Pons (tissue), 1 donor: ENCODE measurements at places on chromosomes 6 and 20.

DNA sequence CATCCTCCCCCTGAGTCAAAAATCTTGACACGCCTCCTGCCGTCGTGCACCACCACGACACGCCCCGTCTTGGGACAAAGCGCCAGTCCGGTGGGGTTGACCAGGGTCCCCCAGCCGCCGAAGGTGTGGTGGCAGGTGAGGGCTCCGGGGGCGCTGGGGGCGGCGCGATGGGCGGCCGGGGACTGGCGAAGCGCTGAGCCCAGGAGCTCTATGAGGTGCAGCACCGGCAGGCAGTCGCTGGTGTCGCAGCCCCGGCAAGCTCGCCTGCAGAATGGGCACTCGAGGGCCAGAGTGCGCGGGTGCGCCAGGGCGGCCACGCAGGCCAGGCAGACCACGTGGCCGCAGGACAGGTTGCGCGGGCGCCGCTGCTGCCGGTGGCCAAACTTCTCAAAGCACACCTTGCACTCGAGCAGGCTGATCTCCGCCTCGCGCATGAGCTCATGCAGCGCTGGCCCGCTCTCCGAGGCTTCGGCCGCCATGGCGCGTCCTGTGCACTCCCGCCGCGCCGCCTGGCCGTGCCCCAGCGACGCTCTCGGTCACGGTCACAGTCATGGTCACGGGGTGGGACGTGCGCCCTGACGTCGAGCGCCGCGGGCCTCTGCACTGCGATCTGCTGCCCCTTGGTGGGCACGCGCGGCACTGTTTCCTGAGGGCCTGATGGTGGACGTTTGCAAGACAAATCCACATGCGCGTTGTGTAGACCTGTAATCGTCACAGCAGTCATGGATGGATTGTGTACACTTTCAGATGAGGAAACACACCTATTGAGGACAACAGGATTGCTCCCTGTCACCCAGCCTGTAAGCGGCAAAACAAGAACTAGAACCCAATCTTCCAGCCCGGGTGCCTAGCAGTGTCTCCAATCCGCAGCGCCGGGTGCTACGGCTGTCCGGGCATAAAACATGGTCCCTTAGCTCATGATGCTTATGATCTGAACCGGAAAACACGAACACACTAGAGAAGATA is at the start of gene NHLRC1:
Gene NHLRC1 (minus strand): TSS at position 550 of the 966 bp plus-strand sequence. CDS start 71 bp downstream, at position 479.
- DNase-seq: peak; percentile 82

DNA sequence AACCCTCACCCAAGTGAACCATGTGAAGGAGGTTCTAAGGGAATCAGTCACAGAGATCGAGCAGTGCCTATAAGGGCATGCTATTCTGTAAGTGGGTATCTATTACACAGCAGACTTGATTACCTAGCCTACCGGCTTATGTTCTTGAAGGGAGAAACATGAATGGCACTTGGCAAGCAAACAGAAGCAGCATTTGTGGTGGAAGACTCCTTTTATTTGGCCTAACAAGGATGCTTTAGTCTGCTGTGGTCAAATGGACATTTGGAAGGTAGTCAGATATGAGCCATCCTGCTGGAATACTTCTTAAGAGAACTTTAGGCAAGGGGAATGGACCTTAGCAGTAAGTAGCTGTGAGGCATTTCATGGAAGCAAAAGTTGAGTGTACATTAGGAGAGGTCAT is 126.3 kb downstream of the COL12A1 start:
- DNase-seq: no peak

GRCh38 chr6:101662111-101662897 is 268.8 kb downstream of the GRIK2 start:
- DNase-seq: no peak

DNA sequence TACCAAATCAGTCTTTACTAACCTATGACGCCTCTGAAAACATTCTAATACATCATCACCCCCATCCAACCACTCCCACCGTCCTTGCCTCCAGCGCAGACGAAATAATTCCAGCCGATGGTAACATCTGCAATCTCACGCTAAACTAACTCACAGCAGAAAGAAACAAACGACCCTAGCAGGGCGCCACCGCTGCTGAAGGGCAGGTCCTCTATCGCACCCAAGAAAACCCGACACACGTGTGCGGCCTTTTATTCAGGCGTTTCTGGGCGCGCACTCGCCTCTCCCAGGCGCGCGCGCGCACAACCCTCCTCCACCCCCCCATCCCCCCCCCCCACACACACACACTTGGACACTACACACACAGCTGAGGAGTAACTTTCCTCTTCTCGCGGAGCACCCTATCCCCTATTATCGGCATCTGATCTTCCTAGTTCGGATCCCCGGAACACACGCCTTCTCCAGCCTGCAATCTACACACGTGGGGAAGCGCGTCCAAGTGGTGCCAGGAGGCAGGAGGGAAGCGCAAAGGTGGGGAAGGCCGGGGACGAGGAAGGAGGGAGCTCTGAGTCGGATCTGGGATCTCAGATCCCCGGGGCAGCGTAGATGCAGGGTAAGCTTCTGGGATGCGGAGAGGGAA is 1.4 kb downstream of the GFOD1 start:
- DNase-seq: peak; percentile 41

DNA sequence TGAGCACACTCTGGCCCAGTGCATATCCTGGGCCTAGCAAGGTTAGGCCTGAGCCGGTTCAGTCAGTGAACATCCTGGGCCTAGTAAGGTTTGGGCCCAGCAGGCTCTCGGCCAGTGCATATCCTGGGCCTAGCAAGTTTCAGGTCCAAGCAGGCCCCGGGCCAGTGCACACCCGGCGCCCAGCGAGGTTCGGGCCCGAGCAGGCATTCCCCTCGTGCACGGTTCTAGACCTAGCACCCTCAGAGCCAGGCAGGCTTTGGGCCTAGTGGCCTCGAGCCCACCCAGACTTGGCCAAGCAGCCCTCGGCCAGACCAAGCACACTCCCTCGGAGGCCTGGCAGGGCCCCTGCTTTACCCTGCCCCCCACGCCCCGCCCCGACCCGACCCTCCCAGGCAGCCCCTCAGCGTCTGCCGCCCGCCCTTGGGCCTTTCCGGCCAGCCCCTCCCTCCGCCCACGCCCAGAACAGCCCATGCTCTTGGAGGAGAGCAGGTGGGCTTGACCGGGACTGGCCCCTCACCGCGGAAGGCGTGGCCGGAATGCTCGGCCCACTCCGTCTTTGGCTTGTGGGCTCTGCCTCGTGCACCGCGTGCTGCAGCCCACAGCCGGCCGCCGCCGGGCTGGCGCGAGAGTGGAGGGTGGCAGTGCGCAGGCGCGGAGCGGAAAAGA is at the start of gene CTCFL:
Gene CTCFL (minus strand): TSS at position 630 of the 666 bp plus-strand sequence. CDS start 935 bp downstream, outside the sequence.
- DNase-seq: no peak

- peak; percentile 92 for DNase-seq
Measured at GRCh38 chr6:31087494-31088089, 24.8 kb downstream of the C6orf15 start.

GRCh38 chr6:119132261-119132981 is 54.0 kb upstream of the FAM184A start:
- DNase-seq: no peak

- no peak for DNase-seq
Measured at GRCh38 chr6:15109338-15110090, 136.4 kb upstream of the JARID2 start.

- DNase-seq: no peak
Measured at GRCh38 chr20:516799-517198, 26.8 kb downstream of the CSNK2A1 start.

DNA sequence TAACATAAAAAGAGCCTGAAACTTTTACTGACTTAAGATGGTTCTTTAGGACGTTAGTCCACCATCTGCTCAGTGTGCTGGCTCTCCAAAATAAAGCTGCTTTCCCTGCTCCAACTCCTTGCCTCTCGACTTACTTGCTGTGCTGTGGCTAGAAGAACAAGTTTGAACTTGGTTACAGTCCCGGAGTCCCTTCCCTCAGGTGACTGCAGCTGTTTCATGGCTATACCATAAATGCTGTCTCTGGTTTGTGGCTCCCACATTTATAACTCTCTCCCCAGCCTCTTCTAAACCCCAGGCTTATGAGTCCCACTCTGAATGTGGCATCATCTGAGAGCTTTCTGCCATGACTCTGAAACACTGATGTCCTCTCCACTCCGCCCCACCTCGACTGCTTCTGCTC is 306.4 kb upstream of the PRND start:
- no peak for DNase-seq

- DNase-seq: no peak
Measured at GRCh38 chr6:112485120-112485826, 138.1 kb downstream of the RFPL4B start.

DNA sequence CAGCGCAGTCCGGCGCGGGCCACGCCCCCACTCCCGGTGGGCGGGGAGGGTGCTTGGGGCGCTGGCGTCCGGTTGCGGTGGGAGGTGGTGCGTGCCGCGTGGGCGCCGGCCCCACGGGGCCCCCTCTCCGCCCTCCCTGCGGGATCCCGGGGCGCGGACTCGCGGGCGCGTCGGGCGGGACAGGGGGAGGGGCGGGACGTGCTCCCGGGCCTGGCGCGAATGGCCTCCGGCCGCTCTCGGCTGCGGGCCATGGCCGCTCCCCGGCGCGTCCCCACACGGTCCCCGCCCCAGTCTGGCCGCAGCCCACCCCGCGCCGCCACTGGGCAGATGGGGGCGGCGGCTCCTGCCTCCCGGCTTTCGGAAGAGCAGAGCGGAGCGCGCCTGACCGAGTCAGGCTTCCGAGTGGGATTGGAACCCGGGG is 771 bp upstream of the PPP1R3G start:
- no peak for DNase-seq

DNA sequence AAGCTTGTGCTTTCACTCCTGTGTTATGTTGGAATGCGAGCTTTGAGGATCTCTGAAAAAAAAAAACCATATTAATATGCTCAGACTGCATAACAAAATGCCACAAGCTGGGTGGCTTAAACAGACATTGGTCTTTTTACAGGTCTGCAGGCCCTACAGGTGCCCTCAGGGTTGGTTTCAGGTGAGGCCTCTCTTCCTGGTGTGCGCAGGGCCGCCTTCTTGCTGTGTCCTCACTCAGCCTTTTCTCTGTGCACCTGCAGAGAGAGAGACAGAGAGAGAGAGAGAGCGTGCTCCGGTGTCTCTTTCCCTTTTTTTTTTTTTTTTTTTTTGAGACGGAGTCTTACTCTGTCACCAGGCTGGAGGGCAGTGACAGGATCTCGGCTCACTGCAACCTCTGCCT is 114.1 kb upstream of the SNX9 start:
- no peak for DNase-seq

GRCh38 chr6:54063228-54063539 is 48.1 kb upstream of the MLIP start:
- no peak for DNase-seq

DNA sequence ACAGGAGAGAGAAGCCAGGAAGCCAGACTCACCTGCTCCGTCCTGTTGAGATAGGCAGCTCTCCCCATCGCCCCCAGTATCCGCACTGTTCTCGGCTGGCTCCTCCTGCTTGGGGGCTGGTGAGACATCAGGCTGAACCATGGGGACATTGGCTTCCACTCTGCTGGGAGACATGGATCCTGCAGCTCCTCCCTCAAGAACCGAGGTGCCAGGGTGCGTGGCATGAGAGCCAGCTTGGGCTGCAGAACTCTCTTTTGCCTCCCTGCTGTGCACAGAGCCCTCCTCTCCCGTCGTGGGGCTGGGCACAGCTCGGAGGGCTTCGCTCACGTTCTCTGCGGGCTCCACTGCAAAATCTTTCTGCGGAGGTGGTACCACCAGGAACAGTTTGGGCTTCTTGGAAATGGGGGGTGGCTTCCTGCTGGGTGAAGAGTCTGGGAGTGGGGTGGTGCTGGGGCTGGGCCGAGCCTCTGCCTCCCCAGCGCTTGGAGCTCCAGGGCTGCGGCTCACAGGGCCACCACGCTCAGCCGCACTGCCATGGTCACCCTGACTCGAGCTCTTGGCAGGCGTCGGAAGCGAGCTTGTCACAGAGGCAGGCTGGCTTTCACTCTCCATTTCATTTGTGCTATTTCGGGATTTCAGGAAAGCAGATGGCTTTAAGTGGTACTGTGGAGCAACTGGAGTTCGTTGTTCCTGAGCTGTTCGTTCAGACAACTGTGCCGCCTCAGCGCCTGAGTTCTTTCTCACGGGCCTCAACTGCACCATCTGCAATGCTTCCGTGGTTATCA is 26.5 kb downstream of the HEBP2 start:
- DNase-seq: peak; percentile 41
